ENCODE measurements at places on chromosomes 2 and 18.
A peak's percentile ranks its signal among the peaks of the same experiment; 100 is the strongest.

DNA sequence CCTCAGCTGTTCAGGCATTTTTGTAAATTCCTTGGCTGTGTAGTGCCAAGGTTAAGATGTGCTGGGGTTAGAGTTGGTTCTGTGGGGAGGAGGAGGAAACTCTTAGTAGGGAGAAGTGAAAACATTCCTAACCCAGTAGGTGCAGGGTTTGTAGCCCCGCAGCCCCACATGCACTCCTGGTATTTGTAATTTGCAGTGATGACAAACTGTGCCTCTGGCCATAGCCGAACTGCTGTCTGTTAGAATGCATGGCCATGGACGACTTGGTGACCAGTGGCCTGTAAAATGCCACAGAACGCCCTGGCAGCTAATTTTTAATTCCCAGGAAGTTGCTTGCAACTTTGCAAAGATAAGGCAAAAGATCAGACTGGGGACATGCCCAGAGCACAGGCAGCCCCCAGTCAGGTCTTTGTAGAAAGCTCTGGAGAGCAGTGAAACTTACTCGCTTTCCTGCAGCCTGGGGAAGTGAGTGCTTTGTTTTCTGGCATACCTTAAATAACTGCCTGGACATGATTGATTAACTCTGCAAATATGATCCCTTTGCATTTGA lies 38.4 kb downstream of the LYPD6B start:
- H3K27me3 ChIP-seq: no peaks in the 10 kb centered on the region
- no peak for DNase-seq
- peaks cover 16% of the 10 kb centered on the region for H3K4me1 ChIP-seq
- no peak overlapping the region for H3K27ac ChIP-seq

- DNase-seq: no peak
- H3K4me1 ChIP-seq: no peaks in the 10 kb centered on the region
- no peak overlapping the region for H3K4me3 ChIP-seq
- no peak overlapping the region for H3K27ac ChIP-seq
Observed at GRCh38 chr2:159742846-159743245, 30.5 kb downstream of the MARCHF7 start.

GRCh38 chr2:32752205-32752604 lies 124.4 kb downstream of the TTC27 start:
- DNase-seq: no peak
- H3K36me3 ChIP-seq: no peaks in the 10 kb centered on the region
- H3K27ac ChIP-seq: no peak overlapping the region
- H3K4me1 ChIP-seq: no peaks in the 10 kb centered on the region
- H3K27me3 ChIP-seq: no peaks in the 10 kb centered on the region

- peaks cover 7% of the 10 kb centered on the region for H3K4me1 ChIP-seq
- no peaks in the 10 kb centered on the region for H3K36me3 ChIP-seq
- no peak overlapping the region for H3K27ac ChIP-seq
- no peak for DNase-seq
- H3K4me3 ChIP-seq: no peak overlapping the region
Observed at GRCh38 chr2:196959734-196960338, 33.3 kb upstream of the PGAP1 start.

- peaks cover 8% of the 10 kb centered on the region for H3K4me1 ChIP-seq
- DNase-seq: no peak
- H3K27me3 ChIP-seq: no peaks in the 10 kb centered on the region
- no peak overlapping the region for H3K4me3 ChIP-seq
Observed at GRCh38 chr2:42938671-42939370, 146.4 kb upstream of the HAAO start.

GRCh38 chr2:101781791-101782426 lies 84.4 kb downstream of the MAP4K4 start:
- H3K27me3 ChIP-seq: no peaks in the 10 kb centered on the region
- H3K4me3 ChIP-seq: no peak overlapping the region
- H3K36me3 ChIP-seq: no peaks in the 10 kb centered on the region
- no peak overlapping the region for H3K27ac ChIP-seq
- peaks cover 46% of the 10 kb centered on the region for H3K4me1 ChIP-seq

- no peak overlapping the region for H3K27ac ChIP-seq
- H3K27me3 ChIP-seq: no peaks in the 10 kb centered on the region
- no peaks in the 10 kb centered on the region for H3K4me1 ChIP-seq
- H3K4me3 ChIP-seq: no peak overlapping the region
- no peak for DNase-seq
- H3K36me3 ChIP-seq: no peaks in the 10 kb centered on the region
Observed at GRCh38 chr2:51158251-51158650, 126.3 kb upstream of the NRXN1 start.

GRCh38 chr2:5937851-5938565 lies 245.8 kb downstream of the SOX11 start:
- H3K27me3 ChIP-seq: no peaks in the 10 kb centered on the region
- peaks cover 4% of the 10 kb centered on the region for H3K4me1 ChIP-seq
- no peak for DNase-seq
- H3K36me3 ChIP-seq: no peaks in the 10 kb centered on the region

DNA sequence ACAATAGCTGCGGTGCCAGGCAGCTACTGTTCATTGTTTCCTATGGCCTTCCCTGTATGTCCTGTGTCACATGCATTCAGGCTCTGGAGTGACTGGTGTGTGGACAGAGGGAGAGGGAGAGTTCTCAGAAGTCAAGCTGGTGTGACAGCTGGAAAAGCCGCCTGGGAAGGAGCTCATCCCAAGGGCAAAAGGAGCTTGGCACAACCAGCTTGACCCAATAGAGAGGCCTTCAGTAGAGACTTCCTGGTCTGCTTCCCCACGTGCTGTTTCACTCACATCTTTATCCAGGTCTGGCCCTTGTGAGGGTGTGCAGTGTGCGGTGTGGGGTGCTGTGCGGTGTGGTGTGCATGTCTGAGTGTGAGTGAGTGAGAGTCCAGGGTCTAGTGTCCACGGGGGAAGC lies 11.1 kb upstream of the NT5DC4 start:
- no peak for DNase-seq
- H3K27ac ChIP-seq: no peak overlapping the region
- no peak overlapping the region for H3K4me3 ChIP-seq
- no peaks in the 10 kb centered on the region for H3K27me3 ChIP-seq
- no peaks in the 10 kb centered on the region for H3K4me1 ChIP-seq

GRCh38 chr2:16693854-16694253 lies 28.2 kb upstream of the CYRIA start:
- no peak overlapping the region for H3K27ac ChIP-seq
- H3K27me3 ChIP-seq: no peaks in the 10 kb centered on the region
- no peak for DNase-seq

GRCh38 chr2:144548532-144549191 lies 28.7 kb upstream of the ZEB2 start:
- H3K4me1 ChIP-seq: no peaks in the 10 kb centered on the region
- peak; percentile 24 for DNase-seq
- H3K4me3 ChIP-seq: no peak overlapping the region
- no peaks in the 10 kb centered on the region for H3K27me3 ChIP-seq
- no peaks in the 10 kb centered on the region for H3K36me3 ChIP-seq

GRCh38 chr2:237935740-237936452 lies 30.9 kb upstream of the UBE2F start:
- peaks cover 12% of the 10 kb centered on the region for H3K4me1 ChIP-seq
- H3K36me3 ChIP-seq: no peaks in the 10 kb centered on the region
- H3K4me3 ChIP-seq: no peak overlapping the region
- DNase-seq: peak; percentile 34
- H3K27ac ChIP-seq: no peak overlapping the region
- H3K27me3 ChIP-seq: no peaks in the 10 kb centered on the region

- H3K36me3 ChIP-seq: no peaks in the 10 kb centered on the region
- no peaks in the 10 kb centered on the region for H3K4me1 ChIP-seq
- no peak overlapping the region for H3K27ac ChIP-seq
Observed at GRCh38 chr2:108069515-108070310, 83.4 kb downstream of the SLC5A7 start.

DNA sequence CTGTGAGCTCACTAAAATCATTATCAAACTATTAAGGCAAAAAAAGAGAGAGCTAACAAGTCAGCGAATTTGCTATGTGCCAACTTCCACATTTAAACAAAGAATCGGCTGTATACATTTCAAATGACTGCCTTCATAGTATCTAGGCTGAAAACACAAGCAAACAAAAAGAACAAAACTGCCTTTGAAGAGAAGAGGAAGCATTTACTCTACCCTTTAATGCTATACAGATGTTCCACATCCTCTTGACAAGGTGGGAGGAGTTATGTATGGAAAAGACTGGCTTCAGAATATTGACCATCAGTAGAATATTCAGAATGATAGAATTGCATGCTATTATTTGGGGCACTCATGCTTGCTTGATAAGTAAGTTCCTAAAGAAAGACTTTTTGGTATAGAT lies 741.7 kb downstream of the PLCL1 start:
- no peak overlapping the region for H3K27ac ChIP-seq
- peak; percentile 8 for DNase-seq
- no peaks in the 10 kb centered on the region for H3K27me3 ChIP-seq
- no peaks in the 10 kb centered on the region for H3K4me1 ChIP-seq

- no peak overlapping the region for H3K27ac ChIP-seq
- no peak overlapping the region for H3K4me3 ChIP-seq
- no peaks in the 10 kb centered on the region for H3K36me3 ChIP-seq
- DNase-seq: no peak
- H3K4me1 ChIP-seq: peaks cover 4% of the 10 kb centered on the region
- no peaks in the 10 kb centered on the region for H3K27me3 ChIP-seq
Observed at GRCh38 chr2:196225213-196225612, 53.8 kb upstream of the STK17B start.

GRCh38 chr2:18980104-18980785 lies 378.2 kb downstream of the OSR1 start:
- H3K27me3 ChIP-seq: no peaks in the 10 kb centered on the region
- H3K4me1 ChIP-seq: no peaks in the 10 kb centered on the region
- no peak for DNase-seq
- no peak overlapping the region for H3K27ac ChIP-seq
- H3K4me3 ChIP-seq: no peak overlapping the region
- no peaks in the 10 kb centered on the region for H3K36me3 ChIP-seq

DNA sequence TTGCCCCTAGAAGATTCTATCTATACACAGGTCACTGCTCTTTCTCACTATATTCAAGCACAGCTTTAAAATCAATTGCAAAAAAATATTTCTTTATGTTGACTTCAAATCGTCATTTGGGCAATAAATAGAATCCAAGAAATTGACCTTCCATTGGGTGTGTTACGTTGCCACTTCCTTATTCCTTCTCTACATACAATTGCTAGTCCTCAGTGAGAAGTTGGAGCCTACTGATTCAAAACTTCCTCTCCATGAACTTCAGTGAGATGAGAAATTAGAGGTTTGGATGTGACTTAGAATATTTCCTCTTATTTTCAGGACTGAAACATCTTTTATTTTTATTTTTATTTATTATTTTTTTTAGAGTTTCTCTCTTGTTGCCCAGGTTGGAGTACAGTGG lies 40.3 kb downstream of the PMAIP1 start:
- H3K4me3 ChIP-seq: no peak overlapping the region
- H3K4me1 ChIP-seq: no peaks in the 10 kb centered on the region
- no peaks in the 10 kb centered on the region for H3K36me3 ChIP-seq
- H3K27ac ChIP-seq: no peak overlapping the region
- no peaks in the 10 kb centered on the region for H3K27me3 ChIP-seq

DNA sequence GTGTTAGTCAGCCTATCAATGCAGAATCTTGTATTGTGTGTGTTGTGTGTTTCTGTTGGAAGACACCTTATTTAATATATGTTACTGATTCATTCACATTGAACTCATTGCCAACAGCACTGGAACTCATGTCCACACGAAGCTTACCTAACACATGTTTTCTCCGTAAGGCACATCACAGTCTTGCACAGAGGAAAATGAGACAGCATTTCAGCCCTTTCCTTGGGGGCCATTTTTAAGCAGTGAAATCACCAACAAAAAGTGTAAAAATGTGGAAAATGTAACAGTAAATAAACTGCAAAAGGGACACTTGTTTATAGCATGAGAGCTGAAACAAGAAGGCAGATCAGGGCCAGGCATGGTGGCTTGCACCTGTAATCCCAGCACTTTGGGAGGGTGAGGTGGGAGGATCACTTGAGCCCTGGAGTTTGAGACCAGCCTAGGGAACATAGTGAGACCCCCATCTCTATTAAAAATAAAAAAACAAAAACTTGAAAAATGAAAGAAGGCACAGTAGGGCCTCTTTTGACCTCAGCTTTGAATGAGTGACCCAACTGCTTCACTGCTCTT lies 306.0 kb downstream of the MYCN start:
- no peak overlapping the region for H3K27ac ChIP-seq
- H3K4me3 ChIP-seq: no peak overlapping the region
- no peak for DNase-seq

DNA sequence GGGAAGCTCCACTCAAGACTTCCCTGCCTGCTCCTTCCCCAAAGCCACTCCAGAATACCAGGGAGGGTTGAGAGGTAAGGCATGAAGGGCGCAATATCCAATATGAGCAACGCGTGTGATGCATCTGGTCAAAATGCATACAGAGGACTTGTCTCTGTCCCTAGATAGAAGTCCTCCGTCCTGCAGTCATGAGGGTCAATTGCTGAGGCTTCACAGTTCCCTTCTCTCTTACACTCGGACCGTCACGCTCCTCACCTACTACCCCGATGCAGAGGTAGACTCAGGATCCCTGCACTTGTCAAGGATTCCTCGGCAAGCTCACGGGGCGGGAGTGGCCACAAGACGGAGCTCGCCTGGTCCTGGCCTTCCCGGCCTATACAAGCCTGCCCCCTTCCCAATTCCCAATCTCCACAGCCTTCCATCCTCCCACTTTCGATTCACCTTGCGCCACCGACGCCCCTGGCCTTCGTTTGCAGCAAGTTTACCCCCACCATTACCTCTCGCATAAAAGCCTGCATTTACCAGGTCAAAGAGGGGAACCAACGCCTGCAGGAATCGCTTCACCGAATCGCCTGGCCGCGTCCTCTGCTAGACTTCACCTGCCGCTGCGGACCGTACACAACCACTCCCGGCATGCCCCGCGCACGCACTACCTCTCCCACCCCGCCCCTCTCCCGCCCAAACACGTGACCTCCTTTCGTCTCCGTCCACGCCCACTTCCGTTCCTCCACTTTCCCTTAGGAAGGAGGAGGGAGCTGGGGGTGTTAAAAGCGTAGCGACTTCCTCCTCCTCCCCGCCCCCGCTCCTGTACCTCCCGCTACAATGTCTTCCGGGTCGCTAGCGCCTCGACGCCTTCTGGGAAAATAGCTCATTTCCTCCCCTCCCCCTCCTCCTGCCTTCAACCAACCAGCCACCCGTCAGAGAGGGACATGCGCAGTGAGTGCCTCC lies at the start of gene ORC4:
Gene ORC4, minus strand, starts transcription at position 627 of the 948 bp plus-strand sequence. CDS start 44,779 bp downstream, outside the sequence.
- H3K36me3 ChIP-seq: no peaks in the 10 kb centered on the region
- no peaks in the 10 kb centered on the region for H3K27me3 ChIP-seq
- H3K4me1 ChIP-seq: peaks cover 24% of the 10 kb centered on the region
- H3K27ac ChIP-seq: peak within 1 kb of the TSS; percentile 97

- no peak overlapping the region for H3K4me3 ChIP-seq
- H3K27ac ChIP-seq: no peak overlapping the region
- no peaks in the 10 kb centered on the region for H3K4me1 ChIP-seq
- H3K27me3 ChIP-seq: peaks cover 12% of the 10 kb centered on the region
- DNase-seq: peak; percentile 20
- no peaks in the 10 kb centered on the region for H3K36me3 ChIP-seq
Observed at GRCh38 chr2:72090781-72091482, 56.7 kb downstream of the CYP26B1 start.
